Nucleus accumbens (tissue), 56 donors: ENCODE measurements at places on chromosomes 16 and 17.

DNA sequence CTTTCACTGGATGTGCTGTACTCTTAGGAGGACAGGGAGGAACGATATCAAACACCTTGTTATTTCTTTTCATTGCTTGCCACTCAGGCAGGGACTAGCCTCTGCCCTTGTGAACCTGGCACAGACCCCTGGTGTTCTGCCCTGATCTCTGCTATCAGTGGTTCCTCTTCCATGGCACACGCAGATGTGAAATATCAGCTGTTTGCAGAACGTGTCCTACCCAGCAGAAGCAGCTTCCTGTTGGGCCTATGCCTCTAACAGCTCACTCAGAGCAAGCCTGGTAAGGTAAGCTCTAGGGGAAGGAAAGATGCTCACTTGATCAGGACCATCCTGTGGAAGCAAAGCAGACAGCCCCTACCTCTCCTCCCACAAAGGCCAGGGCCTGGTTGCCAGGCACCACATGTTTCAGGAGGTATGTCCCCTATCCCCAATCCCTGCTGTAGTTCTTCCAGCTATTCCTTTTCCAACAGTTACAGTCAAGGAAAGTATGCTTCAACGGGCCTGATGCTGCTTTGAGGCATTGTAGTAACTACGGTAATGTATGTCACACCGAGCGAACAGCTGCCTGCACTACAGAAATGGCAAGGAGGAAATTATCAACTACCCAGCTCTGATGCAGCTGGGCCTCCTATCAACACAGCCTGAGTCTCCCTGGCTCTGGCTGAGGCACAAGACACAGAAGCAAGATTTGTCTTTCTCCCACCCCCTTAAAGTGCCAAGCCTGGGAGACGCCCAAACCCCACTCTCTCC is 41.3 kb upstream of the GFOD2 start:
- no peak for DNase-seq

GRCh38 chr17:9895923-9896322 is 9.1 kb downstream of the RCVRN start:
- no peak for DNase-seq

DNA sequence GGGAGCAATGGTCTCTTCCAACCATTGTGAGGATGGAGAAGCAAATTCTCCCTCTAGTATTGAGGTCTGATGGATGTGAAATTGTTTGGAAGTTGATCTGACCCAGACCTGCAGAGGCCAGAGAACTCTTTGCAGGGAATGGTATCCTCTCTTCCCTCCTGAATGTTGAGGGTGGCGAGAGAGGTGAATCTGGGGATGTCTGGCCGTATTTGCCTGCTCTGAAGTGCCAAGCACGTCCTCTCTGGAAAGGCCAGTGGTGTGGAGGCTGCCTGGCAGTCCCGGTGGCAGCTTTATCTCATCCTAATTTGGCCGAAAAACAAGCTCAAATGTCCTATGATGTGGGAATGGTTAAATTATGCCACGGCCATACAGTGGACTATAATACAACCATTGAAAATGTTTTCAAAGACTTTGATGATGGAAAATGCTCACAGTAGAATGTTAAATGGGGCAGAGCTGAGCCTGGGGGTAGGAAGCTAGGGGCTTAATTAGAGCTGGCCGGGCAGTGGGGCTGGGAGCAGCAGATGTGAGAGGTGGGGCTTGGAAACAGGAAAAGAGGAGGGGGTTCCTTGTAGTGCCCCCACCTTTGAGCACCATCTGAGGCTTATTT is 30.8 kb downstream of the WSCD1 start:
- no peak for DNase-seq

- DNase-seq, result no peak
Measured at GRCh38 chr16:57791195-57791892, 10.9 kb downstream of the KIFC3 start.

DNA sequence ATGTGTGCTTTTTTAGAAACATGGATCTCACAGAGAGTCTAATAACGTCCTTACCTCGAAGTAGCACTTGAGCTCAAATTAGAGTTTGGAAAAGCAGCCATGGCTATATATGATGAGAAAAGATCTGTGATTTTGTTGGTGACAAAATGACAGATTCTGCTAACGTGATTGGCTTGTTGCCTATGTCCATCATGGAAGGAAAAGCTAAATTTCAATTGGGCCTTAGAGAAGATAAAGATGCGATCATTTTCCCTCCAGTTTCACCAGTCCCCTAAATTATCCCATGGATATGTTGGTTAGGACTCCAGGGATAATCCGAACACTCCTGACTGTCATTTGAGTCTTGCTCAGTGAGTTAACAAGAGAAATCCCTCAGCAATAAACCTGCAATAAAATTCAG is 175.8 kb downstream of the C16orf95 start:
- no peak for DNase-seq

- no peak for DNase-seq
Measured at GRCh38 chr16:87724490-87725291, 41.1 kb downstream of the KLHDC4 start.

DNA sequence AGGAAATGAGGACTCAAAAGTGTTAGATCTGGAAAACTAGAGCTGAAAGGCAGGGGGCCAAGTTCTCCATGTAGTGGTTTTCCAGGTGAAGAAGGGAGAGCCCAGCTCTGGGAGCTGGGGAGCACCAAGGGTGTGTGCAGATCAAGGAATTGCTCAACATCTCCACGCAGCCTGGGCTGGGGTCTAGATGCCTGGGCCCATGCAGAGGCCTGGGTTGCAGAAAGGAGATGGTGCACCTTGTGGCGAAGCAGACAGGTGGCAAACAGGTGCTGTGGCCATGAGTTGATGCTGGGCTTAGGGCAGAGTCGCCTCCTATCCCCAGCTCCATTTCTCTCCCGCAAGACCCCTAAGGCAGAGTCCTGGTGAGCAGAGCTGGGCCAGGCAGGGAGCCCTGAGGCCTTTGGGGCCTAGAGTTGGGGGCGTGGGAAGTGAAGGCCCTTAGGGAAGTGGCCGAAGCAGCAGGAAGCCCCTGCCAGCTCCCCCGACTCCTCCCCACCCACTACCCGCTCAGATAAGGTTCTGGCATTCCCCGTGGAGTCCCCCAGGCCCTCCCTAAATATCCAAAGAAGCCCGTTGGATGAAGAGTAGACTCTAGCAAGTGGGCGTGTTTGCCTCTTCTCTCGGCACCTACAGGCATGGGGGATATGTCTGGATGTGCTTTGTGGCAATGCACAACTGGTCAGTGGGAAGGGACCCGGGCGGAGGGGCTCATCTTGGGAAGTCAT is 777 bp downstream of the FOXN1 start:
- no peak for DNase-seq

GRCh38 chr17:68910789-68911431 is 44.3 kb downstream of the ABCA8 start:
- DNase-seq, result no peak

DNA sequence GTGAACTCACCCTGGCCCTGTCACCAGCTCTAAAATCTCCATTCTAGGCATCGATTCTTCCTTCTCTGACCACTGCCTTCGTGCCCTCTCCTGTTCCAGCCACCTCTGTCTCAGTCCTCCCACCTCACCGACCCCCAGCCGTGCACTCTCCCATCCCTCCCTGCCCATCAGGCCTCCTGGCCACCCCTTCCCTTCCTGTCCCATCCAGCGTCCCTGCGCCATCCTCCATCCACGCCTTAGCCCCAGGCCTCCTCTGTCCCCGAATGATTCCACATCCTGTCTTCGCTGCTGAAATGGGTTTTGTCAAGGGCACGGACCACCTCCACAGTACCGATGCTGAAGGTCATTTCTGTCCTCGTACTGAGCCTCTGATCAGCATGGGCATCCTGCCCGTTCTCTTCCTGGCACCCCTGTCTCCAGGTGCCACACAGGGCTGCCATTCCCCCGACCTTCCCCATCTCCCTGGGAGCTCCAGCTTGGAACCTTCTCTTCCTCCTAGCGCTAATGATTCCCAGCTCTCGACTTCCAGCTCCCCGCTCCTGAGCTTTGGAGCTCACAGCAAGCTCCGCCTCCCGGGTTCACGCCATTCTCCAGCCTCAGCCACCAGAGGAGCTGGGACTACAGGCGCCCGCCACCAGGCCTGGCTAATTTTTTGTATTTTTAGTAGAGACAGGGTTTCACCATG is 2.6 kb downstream of the TRIM65 start:
- DNase-seq, result no peak
